Dorsolateral prefrontal cortex (tissue), 122 donors: ENCODE measurements at places on chromosomes 5 and 9.

GRCh38 chr9:84701801-84702200 lies 32.3 kb downstream of the NTRK2 start:
- no peak for DNase-seq

DNA sequence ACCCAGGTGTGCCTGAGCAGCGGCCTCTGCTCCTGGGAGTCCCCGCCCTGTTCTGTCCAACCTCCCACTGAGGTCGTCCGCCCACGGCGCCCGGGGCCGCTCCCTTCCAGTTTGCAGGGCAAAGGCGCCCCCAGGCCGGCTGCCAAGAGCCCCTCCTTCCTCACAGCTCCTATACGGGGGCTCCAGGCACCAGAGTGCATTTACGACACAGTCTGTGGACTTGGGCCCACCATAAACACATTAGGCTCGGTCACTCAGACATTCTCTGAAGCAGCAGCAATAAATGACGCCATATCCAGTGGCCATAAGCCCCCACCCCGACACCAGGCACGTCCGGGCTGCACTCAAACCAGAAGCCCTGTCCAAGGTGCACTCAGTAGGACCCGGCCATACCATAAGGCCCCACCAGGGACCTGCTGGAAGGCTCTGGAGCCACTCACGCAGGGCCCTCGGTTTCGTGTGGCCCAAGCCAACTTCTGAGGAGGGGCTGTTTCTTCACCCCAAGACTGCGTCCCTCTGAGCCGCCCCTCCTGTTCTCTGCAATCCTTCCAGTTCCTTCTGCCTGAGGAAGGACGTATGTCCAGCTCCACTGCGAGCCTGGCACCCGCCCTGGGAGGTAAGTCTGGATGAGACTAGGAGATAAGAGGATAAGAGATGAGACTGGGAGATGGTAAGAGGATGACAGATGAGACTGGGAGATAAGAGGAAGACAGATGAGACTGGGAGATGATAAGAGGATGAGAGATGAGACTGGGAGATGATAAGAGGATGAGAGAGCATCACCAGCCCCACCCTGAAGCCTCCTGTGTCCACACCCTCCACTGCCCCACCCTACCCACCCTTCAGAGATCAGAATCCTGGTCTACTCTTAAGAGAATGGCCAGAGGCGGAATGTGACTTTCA lies 26.7 kb downstream of the SLC6A18 start:
- no peak for DNase-seq

- no peak for DNase-seq
Measured at GRCh38 chr5:19175776-19176570, 812.0 kb downstream of the CDH18 start.

DNA sequence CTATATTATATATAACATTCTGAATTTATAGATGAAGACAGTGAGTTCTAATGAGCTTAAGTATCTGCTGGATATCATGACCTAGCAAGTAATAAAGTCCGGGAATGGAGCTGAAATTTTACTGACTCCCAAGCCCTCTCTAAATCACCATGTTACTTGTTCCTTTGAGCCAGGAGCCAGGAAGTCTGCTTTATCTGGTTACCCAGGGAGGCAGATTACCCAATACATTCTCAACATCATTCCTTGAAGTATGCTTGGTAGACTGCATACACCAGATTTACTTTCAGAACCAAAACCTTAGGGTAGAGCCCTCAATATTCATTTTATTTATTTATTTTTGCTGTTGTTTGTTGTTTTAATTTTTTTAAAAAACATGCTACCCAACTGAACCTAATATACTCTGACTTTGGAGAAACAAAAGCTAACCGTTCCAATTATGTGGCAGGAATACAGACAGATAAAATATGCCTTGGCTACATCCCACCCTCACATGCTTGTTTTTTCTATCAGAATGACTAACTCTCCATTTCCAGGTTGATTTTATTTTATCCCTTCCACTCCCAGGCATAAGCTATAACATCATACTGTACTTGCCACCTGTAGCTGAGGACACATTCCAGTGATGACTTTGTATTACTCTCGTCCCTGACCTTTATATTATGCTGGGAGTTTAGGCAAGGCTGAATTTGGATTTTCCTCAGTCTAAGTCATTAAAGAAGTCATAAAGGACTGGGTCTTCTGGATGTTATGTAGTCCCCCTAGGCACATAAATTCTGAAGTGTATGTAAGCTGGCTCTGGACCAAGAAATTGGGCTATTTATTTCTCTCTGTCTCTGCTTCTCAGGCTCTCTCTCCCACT lies 82.0 kb downstream of the YIPF5 start:
- DNase-seq, result no peak

DNA sequence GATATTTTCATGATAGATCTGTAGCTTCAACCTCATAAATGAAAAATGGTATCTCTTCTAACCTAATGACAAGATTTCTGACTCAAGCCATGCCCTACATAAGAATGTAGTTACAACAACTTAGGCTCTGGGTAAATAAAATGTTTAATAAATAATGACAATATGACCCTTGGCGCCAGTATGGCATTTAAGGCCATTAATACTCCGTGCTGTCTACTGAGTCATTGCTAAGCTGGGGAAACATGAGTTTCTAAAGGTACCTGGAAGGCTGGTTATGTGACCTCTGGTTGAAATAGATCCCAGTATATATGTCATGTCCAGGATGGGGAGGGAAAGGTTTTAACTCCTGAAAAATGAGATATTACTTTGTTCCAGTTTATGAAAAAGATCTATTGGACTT lies 58.0 kb upstream of the CEMIP2 start:
- no peak for DNase-seq

- peak; percentile 33 for DNase-seq
Measured at GRCh38 chr9:124520206-124520596, 13.0 kb upstream of the NR5A1 start.

DNA sequence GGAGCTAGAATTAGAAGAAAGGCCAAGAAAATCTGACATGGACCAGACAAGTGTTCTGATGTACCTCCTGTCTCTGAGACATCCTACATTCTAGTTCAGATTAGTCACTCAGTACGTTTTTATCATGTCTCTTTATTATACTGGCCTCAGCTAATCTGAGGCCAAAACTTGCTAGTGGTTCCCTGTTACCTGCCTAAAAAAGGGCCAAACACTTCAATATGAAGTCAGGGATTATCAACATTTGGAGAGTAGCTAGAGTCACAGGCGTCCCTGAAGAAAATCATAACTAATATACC lies 587.4 kb downstream of the PRELID2 start:
- no peak for DNase-seq

DNA sequence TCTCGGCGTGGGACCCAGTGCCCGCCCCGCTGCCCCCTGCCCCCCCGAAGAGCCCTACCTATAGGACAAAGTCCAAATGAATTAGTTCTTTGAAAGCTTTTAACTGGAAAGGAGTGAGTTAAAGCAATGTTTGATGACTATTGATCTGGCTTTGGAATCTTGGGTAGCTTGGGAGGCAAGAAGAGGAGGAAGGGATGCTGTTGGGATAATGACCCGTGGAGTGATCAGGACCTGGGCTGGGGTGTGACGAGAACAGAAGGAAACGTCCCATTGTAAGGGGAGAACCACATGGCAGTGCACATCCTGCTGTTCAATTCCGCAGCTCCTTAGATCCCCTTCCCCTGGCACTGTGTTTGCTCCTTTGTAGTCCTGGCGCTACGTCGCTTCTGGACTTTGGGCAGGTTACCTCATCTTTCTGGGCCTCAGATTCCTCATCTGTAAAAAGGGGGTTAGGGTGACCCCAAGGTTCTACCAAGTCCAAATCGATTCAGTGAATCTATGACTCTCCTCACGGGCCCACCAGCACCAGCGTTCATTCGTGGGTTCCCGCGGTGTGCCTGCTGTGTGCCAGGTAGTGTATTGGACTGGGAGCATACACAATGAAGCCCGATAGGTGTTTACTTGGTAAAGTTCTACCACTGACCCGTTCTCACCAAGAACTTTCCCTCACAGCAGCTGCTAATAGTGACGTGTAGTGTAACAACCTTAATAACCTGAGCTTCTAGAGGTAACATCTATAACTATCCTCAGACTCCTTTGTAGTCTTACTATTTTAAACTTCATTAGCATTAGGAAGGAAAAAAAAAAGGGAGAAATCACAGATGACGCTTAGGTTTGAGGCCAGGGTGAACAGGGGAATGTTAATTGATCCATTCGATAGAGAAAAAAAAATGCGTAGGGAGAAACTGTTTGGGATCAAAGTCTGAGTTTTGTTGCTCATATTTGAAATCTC lies 1.1 kb upstream of the NADK2 start:
- DNase-seq, result no peak

- no peak for DNase-seq
Measured at GRCh38 chr9:115717711-115718173, 435.8 kb upstream of the PAPPA start.

GRCh38 chr5:88666761-88667495 lies 216.1 kb downstream of the MEF2C start:
- DNase-seq, result no peak

DNA sequence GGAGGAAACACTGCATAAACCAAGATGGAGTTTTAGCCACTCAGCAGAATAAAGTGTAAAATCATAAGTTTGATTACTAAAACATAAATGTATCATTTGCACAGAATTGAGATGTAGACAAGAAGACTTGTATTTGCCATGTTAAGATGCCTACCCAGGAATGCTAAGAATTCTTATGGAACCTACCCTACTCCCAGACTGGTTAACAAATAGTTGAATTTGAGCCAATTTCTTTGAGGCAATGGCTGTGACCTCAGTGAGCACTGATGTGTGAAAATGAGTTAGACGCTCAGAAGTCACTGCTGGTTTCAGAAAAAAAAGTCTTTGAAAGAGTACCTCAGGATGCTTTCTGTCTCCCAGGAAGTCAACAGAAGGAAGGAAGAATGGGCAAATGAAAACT lies 95.6 kb downstream of the ESM1 start:
- no peak for DNase-seq

DNA sequence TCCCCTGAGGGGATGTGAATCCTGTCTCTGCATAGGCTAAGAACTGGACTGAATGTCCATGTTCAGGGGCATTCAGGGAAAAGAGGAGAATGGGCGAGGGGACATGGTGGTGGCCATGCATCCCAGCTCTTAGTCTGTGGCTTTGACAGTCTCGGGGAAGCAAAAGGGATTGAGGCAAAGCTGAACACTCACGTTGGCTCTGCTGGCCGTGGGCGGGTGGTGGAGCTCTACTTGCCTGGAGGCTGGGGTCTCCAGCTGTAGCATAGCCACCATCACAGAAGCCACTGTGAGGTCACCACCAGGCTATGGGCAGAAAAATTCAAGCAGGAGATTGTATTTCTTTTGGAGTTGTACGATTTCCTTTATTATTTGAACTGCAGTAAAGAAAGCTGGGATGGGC lies 4.1 kb downstream of the GARIN3 start:
- DNase-seq, result no peak

DNA sequence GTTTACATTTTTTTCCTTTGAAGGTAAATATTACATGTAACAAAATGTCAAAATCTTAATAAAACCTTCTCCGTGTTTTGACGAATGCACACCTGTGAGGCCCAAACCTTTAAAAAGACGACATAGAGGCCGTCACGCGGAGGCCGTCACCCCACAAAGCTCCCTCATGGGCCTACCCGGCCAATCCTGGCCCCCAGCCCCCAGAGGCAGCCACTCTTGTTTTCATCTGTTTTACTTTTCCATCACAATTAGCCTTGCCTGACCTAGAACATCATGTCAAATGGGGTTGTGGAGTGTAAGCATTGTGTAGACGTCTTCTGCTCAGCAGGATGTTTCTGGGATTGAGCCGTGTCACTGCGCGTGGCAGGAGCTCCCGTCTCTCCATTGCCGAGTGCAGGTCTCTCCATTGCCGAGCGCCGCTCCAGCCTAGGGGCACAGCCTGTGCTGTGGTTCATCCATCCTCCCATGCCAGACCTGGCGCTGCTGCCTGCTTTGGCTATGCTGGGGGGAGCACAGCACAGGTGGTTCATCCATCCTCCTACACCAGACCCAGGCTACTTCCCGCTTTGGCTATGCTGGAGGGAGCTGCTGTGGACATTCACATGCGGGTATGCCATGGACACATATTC lies 52.2 kb upstream of the IRX4 start:
- DNase-seq, result no peak

DNA sequence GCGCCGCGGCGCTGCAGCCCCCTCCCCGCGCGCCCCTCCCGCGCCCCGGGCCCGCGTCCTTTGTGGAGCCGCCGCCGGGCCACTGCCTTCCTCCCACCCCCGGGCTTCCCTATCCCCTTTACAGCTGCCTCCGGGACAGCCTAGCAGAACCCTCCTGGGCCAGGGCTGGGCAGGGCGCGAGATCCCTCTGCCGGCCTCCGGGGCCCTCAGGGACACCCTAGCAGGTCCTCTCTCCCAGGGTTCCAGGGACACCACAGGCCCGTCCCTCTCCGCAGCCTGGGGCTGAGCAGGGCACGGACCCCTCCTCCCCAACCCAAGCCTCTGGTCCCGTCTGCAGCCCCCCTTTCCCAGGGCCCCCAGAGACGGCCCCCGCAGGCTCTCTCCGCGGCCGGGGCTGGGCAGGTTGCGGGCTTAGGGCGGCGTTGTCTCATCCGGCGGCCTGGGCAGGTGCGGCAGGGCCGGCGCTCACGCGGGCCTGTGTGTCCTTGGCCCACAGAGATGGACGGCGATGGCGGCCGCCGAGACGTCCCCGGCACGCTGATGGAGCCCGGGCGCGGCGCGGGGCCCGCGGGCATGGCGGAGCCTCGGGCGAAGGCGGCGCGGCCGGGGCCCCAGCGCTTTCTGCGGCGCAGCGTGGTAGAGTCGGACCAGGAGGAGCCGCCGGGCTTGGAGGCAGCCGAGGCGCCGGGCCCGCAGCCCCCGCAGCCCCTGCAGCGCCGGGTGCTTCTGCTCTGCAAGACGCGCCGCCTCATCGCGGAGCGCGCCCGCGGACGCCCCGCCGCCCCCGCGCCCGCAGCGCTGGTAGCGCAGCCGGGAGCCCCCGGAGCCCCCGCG lies 710 bp downstream of the WNK2 start:
- no peak for DNase-seq

GRCh38 chr5:1779782-1780613 lies 19.6 kb downstream of the MRPL36 start:
- peak; percentile 20 for DNase-seq

GRCh38 chr5:98470747-98471146 lies 302.7 kb upstream of the RGMB start:
- no peak for DNase-seq

GRCh38 chr5:180683220-180683922 lies 34.0 kb upstream of the FLT4 start:
- no peak for DNase-seq

GRCh38 chr9:33127881-33128280 lies 39.3 kb downstream of the B4GALT1 start:
- DNase-seq, result no peak
